Activated CD4-positive, alpha-beta T cell treated with anti-CD3 and anti-CD28 coated beads, Interleukin-2, amount 10 ng/mL, durations not matched to agents 7 days and 5 days (primary cell): ENCODE measurements at places on chromosomes 2 and 18.
A peak's percentile ranks its signal among the peaks of the same experiment; 100 is the strongest.

- no peak for DNase-seq
These were observed 72.3 kb downstream of the SMAD7 start for GRCh38 chr18:48878471-48878870.

DNA sequence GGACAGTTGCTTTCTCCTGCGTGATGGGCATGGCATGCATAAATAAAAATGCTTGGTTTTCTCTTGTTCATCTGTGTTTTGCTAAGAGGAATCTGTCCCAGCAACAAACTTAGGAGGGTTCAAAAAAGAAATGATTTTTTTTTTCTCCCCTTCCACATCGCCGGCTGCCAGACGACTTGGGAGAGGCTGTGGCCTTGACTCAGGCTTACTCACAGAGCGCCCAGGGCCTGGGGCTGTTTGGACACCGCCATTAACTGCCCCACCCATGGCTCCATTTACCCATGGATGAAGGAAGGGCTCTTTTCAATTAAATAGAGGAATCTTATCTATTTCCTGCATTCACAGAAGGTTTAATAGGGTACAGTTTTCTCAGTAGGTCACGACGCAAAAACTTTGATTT is 22.3 kb upstream of the SERPINB5 start:
- no peak for DNase-seq

DNA sequence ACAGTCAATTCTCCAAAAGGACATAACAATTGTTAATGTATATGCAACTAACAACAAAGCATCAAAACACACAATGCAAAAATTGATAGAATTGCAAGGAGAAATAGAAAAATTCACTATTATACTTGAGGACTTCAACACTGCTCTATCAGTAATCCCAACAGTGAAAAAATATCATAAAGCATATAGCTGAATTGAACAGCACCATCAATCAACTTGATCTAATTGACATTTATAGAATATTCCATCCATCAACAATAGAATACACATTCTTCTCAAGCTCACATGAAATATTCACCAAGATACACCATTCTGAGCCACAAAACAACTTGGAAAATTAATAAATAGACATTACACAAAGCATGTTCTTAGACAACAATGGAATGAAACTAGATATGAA is 60.1 kb upstream of the ASXL3 start:
- DNase-seq, result no peak

DNA sequence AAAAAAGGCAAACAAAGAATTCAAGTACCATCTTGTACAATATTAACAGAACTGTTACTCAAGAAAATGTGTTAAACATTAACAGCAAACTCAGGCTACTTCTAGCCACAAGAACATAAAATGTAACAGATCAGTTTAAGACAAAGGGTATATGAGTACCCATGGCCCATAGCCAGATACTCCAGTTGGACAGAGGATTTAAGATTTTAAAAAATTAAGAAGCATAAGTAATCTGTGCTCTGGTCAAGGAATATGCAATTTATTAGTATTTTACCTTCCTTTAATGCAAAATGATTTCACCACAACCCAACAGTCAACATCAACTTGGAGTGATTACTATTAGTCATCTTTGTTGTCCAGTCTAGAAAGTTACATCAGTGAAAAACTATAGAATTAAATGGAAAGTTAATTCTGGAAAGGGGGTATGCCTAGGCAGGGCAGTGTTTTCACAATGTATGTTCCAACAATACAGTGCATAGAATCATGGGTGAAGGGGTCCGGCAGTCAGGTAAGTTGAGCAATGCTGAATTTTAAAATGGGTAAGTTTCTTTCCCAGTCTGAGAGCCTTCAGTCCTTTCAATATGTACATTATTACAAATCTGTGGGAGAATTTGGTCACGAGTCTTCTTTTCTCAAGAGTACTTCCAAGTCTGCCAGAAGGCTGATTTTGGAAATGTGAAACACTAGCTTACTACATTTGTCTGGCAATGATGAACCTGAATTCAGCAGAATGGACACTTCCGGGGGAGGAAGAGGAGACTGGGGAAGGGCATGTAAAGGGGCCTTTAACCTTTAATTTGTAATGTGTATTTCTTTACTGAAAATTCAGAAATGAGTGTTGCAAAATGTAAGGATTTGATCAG is 34.5 kb downstream of the SFT2D3 start:
- no peak for DNase-seq

GRCh38 chr2:237497009-237497837 is 10.2 kb downstream of the MLPH start:
- no peak for DNase-seq

DNA sequence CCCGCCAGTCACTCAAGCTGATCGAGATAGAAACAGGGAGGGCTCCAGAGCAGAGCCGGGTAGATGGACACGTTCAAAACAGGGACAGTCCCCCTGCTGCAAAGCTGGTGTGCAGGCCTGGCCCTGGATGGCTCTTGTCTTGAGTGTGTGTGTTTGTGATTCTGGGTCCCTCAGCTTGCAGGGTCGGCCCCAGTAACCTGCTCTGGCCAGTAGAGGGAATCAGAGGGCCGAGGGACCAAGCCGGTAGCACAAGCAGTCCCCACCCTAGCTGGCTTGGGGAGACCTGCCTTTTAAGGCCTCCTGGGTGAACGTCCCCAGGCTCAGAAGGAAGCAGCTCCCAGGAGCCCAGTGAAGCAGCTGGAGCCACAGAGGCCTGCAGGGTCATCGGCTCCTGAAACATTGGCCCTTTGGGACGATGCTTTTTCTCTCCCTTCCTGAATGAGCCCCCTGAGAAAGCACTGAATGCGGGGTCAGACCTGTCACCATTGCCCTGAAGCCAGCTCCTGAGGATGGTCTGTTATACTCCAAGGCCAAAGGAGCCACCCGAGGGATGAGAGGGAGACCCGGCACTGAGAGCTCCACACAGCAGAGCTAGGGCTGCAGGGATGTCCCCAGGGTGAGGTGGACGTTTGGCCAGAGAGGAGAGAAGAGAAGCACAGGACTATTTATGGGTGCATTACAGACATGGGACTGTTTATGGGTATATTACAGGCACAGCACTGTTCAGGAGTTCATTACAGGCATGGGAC is 15.4 kb upstream of the MLPH start:
- DNase-seq, result peak; percentile 18

DNA sequence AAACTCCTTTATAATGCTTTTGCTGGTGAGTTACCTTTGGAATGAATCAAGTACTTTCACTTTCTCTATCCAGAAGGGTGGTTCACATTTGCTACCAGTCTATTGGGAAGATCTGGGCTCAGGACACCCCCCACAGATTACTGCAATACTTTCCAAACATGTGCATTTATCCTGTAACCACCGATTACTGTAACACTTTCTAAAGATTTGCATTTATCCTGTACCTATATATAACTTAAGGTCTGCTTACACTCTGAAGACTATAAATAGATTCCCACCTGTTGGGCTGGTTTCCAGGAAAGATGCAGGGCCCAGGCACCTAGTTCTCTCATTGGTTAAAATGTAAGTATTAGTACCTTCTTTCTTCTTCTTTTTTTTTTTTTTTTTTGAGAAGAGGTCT is 113.0 kb upstream of the NEDD4L start:
- DNase-seq, result no peak

GRCh38 chr18:8901019-8901418 is 195.7 kb downstream of the MTCL1 start:
- no peak for DNase-seq

- DNase-seq, result no peak
These were observed 94.7 kb downstream of the DOCK10 start for GRCh38 chr2:224947566-224947965.

GRCh38 chr2:1900732-1901131 is 156.4 kb upstream of the PXDN start:
- no peak for DNase-seq

DNA sequence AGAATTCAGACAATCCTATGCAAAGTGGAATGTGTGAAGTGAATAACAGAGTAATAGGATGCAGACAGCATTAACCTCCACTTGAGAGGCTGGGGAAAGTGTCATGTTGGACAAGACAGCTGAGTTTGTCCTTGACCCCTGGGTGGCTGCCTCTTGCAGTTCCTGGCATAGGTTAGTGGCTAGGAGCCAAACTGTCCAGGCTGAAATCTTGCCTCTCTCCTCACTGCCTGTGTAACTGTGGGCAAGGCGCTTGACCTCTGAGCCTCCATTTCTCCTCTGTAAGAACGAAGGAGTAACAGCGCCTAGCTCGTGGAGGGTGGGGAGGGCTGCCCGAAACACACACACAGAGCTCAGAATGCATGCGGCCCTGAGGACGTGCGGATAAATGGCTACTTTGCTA is 34.8 kb upstream of the LDLRAD4 start:
- DNase-seq, result no peak

DNA sequence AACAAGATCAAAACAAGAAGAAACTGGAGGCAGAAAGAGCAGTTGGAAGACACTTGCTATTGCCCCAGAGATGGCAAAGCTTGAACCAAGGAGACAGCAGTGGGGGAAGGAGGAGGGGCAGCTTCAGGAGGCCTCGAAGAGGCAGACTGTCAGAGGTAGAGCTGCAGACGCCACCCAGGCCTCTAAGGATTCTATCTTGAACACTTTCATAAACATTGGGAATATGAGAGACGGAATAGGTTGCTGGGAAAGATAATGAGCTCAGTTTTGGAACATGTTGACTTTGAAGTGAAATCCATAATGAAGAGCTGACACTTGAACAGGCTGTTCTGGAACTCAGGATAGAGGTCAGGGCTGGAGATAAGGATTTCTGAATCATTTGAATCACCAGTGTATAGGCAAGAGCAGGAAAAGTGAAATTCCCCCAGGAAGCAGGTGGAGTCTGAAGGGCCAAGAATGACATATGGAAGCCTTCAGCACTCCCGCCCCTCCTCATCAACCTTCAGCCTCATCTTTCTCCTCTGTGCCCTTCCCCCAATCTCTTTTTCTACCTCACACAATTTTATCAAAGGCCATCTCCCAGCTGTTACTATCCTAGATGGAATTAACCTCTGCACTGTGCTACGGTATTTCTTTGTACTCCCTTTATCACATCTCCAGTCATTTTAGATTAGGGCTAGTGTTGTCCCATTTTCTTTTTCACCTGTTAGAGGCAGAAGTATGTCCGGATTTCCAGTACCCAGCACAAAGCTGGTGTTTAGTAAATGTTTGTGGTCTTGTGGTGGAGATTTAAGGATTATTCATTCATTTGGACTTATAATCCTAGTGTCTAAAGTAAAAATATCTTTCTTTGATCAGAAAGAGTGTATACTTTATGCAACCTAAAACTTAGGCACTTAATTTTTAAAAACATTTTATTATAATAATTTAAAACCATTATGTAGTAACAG is 47.5 kb upstream of the RTN4 start:
- no peak for DNase-seq

DNA sequence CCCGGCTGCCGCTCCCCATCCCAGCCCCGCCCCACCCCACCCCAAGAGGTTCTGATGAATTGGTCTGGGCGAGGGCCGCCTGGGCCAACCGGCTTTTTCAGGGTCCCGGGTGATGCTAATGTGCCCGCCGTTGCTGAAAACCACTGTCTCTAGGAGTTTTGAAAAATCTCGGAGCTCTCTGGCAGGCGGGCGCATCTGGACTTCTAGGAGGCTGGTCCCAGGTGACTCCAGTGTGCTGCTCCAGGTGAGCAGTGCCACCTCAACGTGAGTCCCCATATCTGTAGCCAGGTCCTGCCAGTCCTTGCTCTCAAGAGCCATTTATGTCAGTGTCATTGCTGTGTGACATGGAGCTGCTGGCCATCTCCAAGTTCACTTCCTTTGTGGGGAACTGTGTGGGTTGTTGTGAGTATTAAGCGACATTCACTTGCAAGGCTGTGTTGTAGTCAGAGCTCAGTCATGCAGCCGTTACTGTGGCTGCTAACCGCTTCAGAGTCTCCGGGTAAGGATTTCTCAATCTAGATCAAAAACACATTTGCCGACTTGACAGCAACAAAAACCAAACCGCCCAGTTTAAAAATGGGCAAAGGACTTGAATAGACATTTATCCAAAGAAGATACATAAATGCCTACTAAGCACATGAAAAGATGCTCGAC is at the start of gene RFX8:
Gene RFX8 (minus strand): TSS at position 382 of the 654 bp plus-strand sequence. CDS start 8,264 bp downstream, outside the sequence.
- peak; percentile 81 for DNase-seq

- DNase-seq, result no peak
These were observed 114.0 kb downstream of the HIBCH start for GRCh38 chr2:190205657-190206056.

GRCh38 chr2:127255146-127255545 is 35.0 kb upstream of the CYP27C1 start:
- no peak for DNase-seq

GRCh38 chr2:219282375-219282774 is 3.2 kb downstream of the DNAJB2 start:
- no peak for DNase-seq

- no peak for DNase-seq
These were observed 47.7 kb upstream of the CTDP1 start for GRCh38 chr18:79631761-79632446.

DNA sequence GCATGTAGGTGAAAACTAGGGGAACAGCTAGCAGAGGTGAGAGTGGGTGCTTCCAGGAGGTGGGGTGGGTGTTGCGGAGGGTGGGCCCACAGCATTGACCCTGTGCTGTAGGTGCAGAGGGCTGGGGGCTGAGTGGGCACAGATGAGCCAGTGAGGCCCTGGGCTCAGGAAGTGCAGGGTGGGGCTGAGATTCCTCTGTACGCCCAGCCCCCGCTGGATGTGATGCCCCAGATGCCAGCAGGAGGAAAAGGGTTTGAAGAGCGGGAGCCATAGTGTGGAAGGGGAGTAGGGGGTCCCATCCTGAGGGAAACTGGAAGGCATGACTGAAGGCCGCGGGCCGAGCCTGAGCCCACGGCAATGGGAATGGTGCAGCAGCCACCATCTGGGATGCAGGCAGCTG is 14.1 kb upstream of the OTOS start:
- no peak for DNase-seq

- no peak for DNase-seq
These were observed 983.2 kb upstream of the CDH2 start for GRCh38 chr18:29160170-29160569.

DNA sequence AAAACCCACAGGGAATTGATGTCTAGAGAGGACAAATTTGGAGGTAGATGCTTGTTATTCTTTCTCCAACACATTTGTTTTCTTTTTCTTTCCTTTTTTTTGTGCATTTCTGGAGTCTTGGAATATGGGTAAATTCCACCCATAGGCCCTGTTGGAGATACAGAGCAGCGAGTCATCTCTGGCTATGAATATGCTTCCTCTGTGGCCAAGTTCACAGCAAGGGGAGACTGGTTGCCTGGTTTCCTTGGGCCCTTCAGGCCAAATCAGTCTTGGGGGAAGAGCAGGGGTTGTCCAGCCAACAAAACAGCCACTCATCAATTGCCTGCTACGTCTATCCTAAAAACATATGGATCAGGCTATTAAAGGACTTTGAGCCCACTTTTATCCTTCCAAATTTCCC is 27.5 kb downstream of the SP100 start:
- no peak for DNase-seq

- DNase-seq, result no peak
These were observed 402.4 kb upstream of the LRRTM1 start for GRCh38 chr2:80706951-80707350.

- no peak for DNase-seq
These were observed 146.1 kb downstream of the ERBB4 start for GRCh38 chr2:212392544-212392943.

DNA sequence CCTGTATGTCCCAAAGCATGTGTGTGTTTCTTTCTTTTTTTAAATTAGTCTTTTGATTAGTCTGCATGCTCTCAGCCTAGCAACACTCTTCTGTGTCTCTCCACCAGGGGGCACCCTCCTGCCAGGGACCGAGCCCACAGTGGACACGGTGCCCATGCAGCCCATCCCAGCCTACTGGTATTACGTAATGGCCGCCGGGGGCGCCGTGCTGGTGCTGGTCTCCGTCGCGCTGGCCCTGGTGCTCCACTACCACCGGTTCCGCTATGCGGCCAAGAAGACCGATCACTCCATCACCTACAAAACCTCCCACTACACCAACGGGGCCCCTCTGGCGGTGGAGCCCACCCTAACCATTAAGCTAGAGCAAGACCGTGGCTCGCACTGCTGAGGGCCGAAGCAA is 93.8 kb downstream of the NRP2 start:
- DNase-seq, result peak; percentile 45

GRCh38 chr2:239943571-239943970 is 81.6 kb downstream of the NDUFA10 start:
- DNase-seq, result no peak
